ENCODE measurements at places on chromosomes 6 and 20. TPM values are rescaled to one million over a fixed set of nuclear protein-coding genes. Genes with fewer than 3 reads are reported as not detected.

GRCh38 chr6:56146086-56146485 is 101.3 kb downstream of the COL21A1 start:
- no peak for DNase-seq

- no peak for DNase-seq
Measured at GRCh38 chr6:5865506-5866031, 141.2 kb downstream of the NRN1 start.

DNA sequence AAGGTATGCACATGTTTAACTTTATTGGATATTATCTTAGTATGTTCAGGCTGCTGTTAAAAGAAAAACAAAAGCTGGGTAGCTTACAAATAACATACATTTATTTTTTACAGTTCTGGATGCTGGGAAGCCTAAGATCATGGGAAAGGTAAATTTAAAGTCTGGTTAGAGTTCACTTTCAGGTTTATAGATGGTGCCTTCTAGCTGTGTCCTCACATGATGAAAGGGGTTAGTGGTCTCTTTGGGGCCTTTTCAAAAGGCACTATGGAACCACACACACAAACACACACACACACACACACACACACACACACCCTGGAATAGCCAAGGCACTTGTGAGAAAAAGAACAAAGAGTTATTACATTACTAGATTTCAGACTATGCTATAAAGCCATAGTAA is 805.8 kb upstream of the GJE1 start:
- DNase-seq, result no peak

GRCh38 chr20:56352345-56353055 is 6.3 kb upstream of the FAM210B start:
- DNase-seq, result no peak

DNA sequence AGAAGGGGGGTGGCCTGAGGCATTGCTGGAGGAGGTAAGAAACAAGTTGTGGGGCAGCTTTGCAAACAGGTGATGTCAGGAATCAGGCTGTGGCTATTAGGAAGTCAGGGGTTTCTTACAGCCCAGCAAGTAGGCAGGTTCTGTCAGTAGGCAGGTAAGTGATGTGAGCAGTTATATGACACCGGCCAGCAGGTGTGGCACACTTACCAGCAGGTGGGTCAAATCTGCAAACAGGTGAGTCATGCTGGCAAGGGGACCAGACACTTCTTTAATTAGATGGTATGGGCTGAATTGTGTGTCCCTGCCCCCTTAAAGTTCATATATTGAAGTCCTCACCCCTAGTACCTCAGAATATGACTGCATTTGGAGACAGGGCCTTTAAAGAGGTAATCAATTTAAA is 16.4 kb upstream of the ENPP4 start:
- DNase-seq, result no peak

The SLC26A8 gene
- polyA plus RNA-seq, result 0.68 TPM

The PRSS35 gene
- 36.8 TPM for polyA plus RNA-seq

The SYNGAP1 gene
- 18.2 TPM for polyA plus RNA-seq

The PHF1 gene
- polyA plus RNA-seq, result 59.1 TPM

All from left renal cortex interstitium (tissue), 4 donors.